ENCODE measurements at places on chromosomes 11 and 22.

GRCh38 chr11:86043765-86044503 lies 24.9 kb downstream of the PICALM start:
- DNase-seq = no peak

DNA sequence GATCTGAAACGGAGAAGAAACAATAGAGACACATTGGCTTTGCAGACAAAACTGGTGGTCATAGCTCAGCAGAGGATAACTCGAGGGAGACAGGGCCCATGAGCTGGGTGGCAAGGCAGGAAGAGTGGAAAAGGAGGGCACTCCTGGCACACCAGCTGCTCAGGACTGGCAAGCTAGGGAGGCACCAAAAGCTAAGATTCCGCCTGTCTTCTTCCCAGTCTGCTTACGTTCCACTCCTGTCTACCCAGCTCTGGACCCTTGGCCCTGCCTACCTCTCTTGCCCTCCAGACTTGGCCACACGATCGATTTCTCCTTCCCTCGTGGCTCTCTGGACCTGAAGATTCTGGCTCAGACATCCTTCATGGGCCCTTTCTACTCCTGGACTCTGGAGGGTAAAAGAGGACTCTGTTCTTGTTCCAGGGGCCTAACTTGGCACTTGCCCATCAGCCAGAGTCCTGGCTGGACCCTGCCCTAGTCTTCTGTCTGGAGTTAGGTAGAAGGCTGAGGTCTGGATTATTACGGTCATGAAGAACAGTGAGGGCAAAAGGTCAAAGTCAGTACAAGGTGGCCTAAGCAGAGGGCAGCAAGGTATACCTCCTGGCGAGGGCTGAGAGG lies 115.2 kb upstream of the PITPNB start:
- DNase-seq = no peak

GRCh38 chr11:44450295-44450932 lies 115.0 kb upstream of the CD82 start:
- DNase-seq = no peak

DNA sequence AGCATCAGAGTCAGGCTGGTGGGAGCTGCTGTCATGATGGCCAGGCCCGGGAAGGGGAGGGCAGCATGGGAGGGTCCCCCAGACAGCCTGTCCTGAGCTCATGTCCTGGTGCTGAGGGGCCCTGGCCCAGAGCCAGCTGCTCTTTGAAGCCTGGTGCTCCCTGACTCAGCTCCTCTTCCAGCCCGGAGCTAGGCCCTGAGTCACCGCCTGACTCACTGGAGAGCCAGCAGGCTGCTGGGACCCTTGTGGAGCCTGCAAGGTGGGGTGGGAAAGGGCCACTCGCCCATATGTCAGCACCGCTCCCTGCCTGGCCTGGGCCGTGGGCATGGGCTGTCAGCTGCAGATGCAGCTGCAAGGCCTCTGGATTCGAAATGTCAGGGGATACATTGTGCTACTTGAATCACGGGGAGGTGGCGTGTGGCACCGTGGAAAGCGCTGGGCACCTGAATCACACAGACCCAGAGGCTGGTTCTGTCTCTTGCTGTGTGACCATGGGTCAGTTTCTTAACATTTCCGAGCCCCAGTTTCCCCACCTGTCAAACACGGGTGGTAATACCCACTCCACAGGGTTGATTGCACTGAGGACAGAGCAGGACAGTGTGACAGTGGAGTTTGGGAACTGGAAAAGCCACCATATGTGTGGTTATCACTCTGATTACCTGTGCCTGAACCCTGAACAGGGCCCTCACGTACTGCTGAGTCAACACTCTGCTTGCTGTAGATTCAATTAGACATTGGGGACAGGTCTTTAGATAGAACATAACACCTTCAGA lies 4.4 kb downstream of the CACNA1I start:
- DNase-seq = no peak

Data from activated CD4-positive, alpha-beta T cell treated with anti-CD3 and anti-CD28 coated beads for 24 hours (primary cell).